ENCODE measurements at places on chromosomes 6 and 20. TPM values are rescaled to one million over a fixed set of nuclear protein-coding genes. Genes with fewer than 3 reads are reported as not detected.

GRCh38 chr6:121485359-121485811 is 49.9 kb downstream of the GJA1 start:
- H3K36me3 ChIP-seq, result no peaks in the 10 kb centered on the region
- no peak overlapping the region for H3K27ac ChIP-seq
- no peak overlapping the region for H3K4me3 ChIP-seq
- peaks cover 2% of the 10 kb centered on the region for H3K4me1 ChIP-seq
- no peaks in the 10 kb centered on the region for H3K27me3 ChIP-seq

DNA sequence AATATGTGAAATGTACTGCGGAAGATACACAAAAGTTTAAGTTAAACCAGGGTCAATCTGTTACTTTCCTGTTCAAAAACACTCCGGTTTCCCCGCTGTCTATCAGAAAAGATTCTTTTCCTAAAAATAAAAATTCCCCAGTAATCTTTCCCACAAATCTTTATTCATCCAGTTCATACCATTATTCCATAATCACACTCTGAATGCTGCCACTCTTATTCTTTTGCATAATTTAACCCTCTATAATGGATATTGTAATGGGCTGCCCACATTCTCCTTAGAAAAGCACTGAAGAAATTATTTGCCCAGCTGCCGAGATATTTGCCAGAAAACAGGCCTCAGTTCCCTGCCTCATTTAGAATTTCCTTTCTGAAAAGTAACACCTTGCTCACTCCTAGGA is 68.6 kb downstream of the EPHA7 start:
- H3K27me3 ChIP-seq, result no peaks in the 10 kb centered on the region
- no peaks in the 10 kb centered on the region for H3K36me3 ChIP-seq
- no peak for DNase-seq
- H3K4me3 ChIP-seq, result no peak overlapping the region

GRCh38 chr6:155142168-155143028 is 121.4 kb upstream of the CLDN20 start:
- H3K27ac ChIP-seq, result peak overlapping the region; percentile 73
- peaks cover 19% of the 10 kb centered on the region for H3K4me1 ChIP-seq
- no peak overlapping the region for H3K4me3 ChIP-seq
- no peaks in the 10 kb centered on the region for H3K36me3 ChIP-seq

Gene VIP
- not detected for total RNA-seq

Gene BHLHE23
- total RNA-seq, result not detected

Gene HLA-DRB1
- total RNA-seq, result not detected

DNA sequence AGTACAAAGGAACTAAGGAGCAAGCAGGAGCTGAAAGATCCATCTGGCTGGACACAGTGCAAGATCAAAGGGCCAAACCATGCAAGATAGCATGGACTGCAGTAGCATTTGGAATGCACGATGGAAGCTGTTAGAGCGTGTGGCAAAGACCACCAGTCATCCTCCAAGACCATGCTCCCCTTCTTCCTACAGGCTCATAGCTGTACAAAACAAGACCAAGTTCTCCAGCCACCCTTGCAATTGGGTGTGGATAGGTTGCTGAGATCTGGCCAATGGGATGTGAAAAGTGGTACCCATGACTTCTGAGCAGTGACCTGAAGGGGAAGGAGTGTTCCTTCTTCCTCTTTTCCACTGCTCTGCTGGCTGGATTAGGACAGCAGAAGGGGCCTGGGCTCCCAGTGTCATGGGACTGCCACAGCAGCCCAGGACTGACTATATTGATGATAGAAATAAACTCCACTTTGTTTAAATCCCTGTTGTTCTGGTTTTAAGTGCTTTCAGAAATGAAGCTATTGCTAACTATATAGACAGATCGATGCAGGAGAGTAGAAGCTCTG is 64.9 kb downstream of the SLC22A23 start:
- peaks cover 50% of the 10 kb centered on the region for H3K27me3 ChIP-seq
- H3K4me1 ChIP-seq, result no peaks in the 10 kb centered on the region
- H3K4me3 ChIP-seq, result no peak overlapping the region
- no peaks in the 10 kb centered on the region for H3K36me3 ChIP-seq

Gene SOX18
- total RNA-seq, result not detected

DNA sequence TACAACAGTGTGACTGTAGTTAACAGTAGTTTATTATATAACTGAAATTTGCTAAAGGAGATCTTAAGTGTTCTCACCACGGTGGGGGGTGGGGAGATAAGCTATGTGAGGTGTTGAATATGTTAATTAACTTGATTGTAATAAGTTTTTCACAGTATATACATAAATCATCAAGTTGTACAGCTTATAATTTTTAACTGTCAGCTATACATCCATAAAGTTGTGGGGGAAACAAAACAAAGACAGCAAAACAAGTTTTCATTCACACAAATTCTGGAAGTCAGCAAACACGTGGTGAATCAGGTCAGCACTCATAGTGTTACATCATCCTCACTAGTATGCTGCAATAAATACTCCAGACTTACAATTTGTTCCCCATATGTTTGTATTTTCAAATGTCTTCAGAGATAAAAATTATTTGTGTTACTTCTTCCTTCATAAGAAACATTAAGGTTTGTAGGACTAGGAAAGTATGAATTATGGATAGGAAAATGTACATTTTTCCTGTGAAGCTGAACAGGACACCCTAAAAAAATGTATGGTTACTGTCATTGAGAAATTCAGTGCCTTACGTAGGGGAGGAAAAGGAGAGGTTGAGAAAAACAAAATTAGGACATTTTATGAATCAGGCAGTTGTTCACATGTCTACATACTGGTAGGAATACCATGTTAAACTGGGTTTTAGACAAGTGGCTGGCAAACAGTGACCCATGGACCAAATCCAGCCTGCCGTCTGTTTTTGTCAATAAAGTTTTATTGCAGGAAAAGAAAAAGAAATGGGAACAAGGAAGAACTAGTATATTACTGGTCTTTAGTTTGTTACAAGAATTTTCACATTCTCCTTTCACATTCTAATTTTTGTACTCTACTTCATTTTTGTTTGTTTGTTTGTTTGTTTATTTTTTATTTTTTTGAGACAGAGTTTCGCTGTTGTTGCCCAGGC is 6.0 kb downstream of the SUMO4 start:
- H3K4me3 ChIP-seq, result no peak overlapping the region
- DNase-seq, result peak; percentile 51
- no peak overlapping the region for H3K27ac ChIP-seq
- no peaks in the 10 kb centered on the region for H3K27me3 ChIP-seq
- peaks cover 13% of the 10 kb centered on the region for H3K36me3 ChIP-seq

Gene ADA
- 6.9 TPM for total RNA-seq

- no peak overlapping the region for H3K4me3 ChIP-seq
- peaks cover 36% of the 10 kb centered on the region for H3K4me1 ChIP-seq
- DNase-seq, result peak; percentile 86
Observed at GRCh38 chr20:50285376-50286173, 94.9 kb downstream of the CEBPB start.

- DNase-seq, result no peak
- H3K36me3 ChIP-seq, result no peaks in the 10 kb centered on the region
- H3K27ac ChIP-seq, result no peak overlapping the region
- no peak overlapping the region for H3K4me3 ChIP-seq
- no peaks in the 10 kb centered on the region for H3K27me3 ChIP-seq
Observed at GRCh38 chr20:29689411-29690225, 1567.8 kb upstream of the DEFB115 start.

GRCh38 chr6:56091159-56091869 is 156.1 kb downstream of the COL21A1 start:
- DNase-seq, result peak; percentile 85
- H3K27ac ChIP-seq, result peak overlapping the region; percentile 73
- no peaks in the 10 kb centered on the region for H3K36me3 ChIP-seq
- no peak overlapping the region for H3K4me3 ChIP-seq
- peaks cover 2% of the 10 kb centered on the region for H3K4me1 ChIP-seq

Gene DEFB124
- not detected for total RNA-seq

Gene HLA-DQB1
- not detected for total RNA-seq

- no peak overlapping the region for H3K27ac ChIP-seq
- H3K4me1 ChIP-seq, result no peaks in the 10 kb centered on the region
- H3K36me3 ChIP-seq, result no peaks in the 10 kb centered on the region
- no peaks in the 10 kb centered on the region for H3K27me3 ChIP-seq
- no peak for DNase-seq
Observed at GRCh38 chr6:114739656-114740055, 396.8 kb upstream of the HS3ST5 start.

GRCh38 chr20:6614836-6615235 is 152.7 kb upstream of the BMP2 start:
- no peak overlapping the region for H3K4me3 ChIP-seq
- H3K4me1 ChIP-seq, result no peaks in the 10 kb centered on the region
- H3K27me3 ChIP-seq, result peaks cover 2% of the 10 kb centered on the region
- H3K36me3 ChIP-seq, result no peaks in the 10 kb centered on the region
- no peak for DNase-seq
- H3K27ac ChIP-seq, result no peak overlapping the region

DNA sequence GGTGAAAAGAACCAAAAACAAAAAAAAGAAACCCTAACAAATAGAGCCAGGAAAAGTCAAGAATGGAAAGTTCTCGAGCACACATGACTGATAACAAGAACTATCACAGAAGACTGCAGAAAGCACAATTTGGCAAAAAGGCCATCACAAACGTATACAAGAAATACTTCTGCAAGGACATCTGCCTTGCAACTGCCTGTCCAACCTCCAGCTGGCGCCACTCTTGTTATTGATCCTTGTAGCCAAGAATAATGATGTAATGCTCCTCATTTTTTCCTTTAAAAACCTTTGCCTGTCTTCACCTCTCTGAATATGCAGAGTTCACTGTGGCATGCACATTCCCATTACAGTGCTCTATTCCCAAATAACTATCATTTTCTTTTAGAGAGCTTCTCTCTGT is 87.9 kb upstream of the BMP5 start:
- H3K36me3 ChIP-seq, result no peaks in the 10 kb centered on the region
- H3K27ac ChIP-seq, result no peak overlapping the region
- DNase-seq, result no peak
- no peaks in the 10 kb centered on the region for H3K27me3 ChIP-seq

DNA sequence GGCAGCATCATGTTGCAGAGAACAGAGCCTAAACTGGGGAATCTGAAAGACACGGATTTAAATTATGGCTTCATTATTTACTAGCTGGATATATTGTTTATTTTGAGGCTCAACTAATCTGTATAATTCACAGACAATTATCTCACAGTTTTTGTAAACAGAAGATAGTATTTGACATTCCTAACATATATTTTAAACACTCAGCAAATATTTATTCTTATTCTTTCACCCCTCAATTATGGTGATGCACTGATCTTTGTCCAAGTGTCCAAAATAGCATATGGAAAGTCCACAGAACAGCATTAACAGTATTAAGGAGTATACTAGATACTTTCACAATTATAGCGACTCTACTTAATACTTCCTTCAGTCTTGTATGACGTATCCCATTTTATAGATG is 257.0 kb downstream of the ADGRG6 start:
- H3K36me3 ChIP-seq, result no peaks in the 10 kb centered on the region
- H3K4me1 ChIP-seq, result no peaks in the 10 kb centered on the region
- DNase-seq, result no peak
- H3K4me3 ChIP-seq, result no peak overlapping the region
- no peak overlapping the region for H3K27ac ChIP-seq
- H3K27me3 ChIP-seq, result peaks cover 15% of the 10 kb centered on the region

- no peak overlapping the region for H3K27ac ChIP-seq
- no peaks in the 10 kb centered on the region for H3K27me3 ChIP-seq
- no peaks in the 10 kb centered on the region for H3K36me3 ChIP-seq
- H3K4me1 ChIP-seq, result no peaks in the 10 kb centered on the region
- DNase-seq, result no peak
Observed at GRCh38 chr20:12040261-12040660, 122.6 kb downstream of the BTBD3 start.

DNA sequence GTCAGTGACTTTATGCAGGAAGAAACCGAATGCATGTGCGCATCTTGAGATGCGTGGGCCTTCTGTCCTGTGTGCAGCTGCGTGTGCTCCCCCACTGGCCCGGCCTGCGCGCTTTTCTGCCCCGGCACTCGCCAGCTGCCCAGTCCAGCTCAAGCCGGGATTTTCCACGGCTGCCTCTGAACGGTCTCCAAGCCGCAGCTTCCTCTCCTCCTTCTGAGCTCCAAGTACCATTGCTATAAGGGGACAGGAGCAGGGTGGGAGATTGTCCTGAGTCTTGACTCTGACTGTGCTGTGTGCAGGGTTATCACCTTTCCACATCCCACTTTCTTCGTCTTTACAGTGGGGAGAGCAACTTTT is 302.8 kb downstream of the THBS2 start:
- DNase-seq, result no peak
- peaks cover 1% of the 10 kb centered on the region for H3K4me1 ChIP-seq
- H3K27ac ChIP-seq, result no peak overlapping the region
- H3K36me3 ChIP-seq, result no peaks in the 10 kb centered on the region
- H3K27me3 ChIP-seq, result peaks cover 7% of the 10 kb centered on the region
- H3K4me3 ChIP-seq, result no peak overlapping the region

Gene APCDD1L
- total RNA-seq, result 2.2 TPM

DNA sequence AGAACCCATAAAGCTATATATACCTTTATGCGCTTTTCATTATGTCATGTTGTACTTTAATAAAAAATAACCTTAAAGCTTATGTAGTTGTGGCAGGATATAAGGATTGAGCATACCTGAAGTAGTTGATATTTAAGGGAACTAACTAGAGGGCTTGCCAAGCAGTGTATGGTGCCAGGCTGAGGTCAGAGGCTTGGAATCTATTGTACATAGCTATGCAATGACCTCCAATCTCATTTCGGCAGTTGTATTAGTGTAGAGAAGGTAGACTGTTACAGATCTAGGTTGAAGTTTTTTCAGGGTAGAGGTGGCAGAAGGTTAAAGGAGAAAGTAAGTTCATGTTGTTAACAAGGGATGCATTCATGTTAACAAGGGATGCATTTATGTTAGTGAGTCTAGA is 397.7 kb upstream of the HS3ST5 start:
- H3K27me3 ChIP-seq, result no peaks in the 10 kb centered on the region
- H3K4me3 ChIP-seq, result no peak overlapping the region
- no peaks in the 10 kb centered on the region for H3K36me3 ChIP-seq
- no peaks in the 10 kb centered on the region for H3K4me1 ChIP-seq
- no peak overlapping the region for H3K27ac ChIP-seq

- no peaks in the 10 kb centered on the region for H3K36me3 ChIP-seq
- no peak for DNase-seq
Observed at GRCh38 chr6:103516336-103516735, 1343.4 kb downstream of the HACE1 start.

Gene MEI4
- not detected for total RNA-seq

GRCh38 chr20:26216025-26216424 is 519.4 kb upstream of the ZNF337 start:
- no peaks in the 10 kb centered on the region for H3K27me3 ChIP-seq
- DNase-seq, result peak; percentile 20
- no peak overlapping the region for H3K4me3 ChIP-seq
- no peaks in the 10 kb centered on the region for H3K4me1 ChIP-seq

Gene C6orf15
- not detected for total RNA-seq

Gene HRH3
- total RNA-seq, result not detected

Gene SEMG1
- total RNA-seq, result not detected
